ENCODE measurements at places on chromosomes 11 and 22. TPM values are rescaled to one million over a fixed set of nuclear protein-coding genes. Genes with fewer than 3 reads are reported as not detected.

DNA sequence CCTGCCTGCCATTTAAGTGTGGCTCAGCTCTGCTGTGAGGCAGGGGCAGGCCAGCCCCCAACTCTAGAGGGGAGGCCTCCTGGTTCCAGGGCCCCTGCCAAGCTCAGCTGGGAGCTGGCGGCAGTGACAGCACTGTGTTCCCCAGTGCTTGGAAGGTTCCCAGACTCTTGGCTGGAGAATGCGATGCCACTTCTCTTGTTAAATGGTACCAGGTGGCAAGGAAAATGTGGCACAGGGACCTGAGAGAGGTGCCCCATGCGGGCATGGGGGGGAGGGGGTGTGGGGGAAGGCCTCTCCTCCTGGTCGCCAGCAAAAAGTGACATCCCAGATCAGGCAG, 8.4 kb upstream of the TNFRSF13C start:
- no peaks in the 10 kb centered on the region for H3K27me3 ChIP-seq
- no peak overlapping the region for H3K4me3 ChIP-seq
- no peak overlapping the region for H3K27ac ChIP-seq
- DNase-seq: no peak

C22orf42 gene
- total RNA-seq: not detected

DNA sequence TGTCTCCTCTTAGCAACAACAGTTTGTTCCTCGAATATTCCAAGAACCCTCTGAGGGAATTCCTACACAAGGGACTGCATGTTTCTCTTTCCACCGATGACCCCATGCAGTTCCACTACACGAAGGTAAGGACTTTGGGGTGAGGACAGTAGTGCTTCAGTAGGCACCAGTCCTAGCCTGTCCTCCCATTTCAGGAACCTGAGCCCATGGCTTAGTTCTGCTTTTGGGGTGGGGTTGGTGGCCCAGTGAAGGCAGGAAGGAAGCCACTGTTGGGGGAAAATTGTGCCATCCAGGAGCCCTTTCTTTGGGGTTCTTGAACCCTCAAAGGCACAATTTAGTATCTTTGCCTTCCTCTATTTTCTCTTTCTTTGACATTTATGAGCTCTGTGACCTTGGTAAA, 38.2 kb downstream of the RNF141 start:
- no peaks in the 10 kb centered on the region for H3K36me3 ChIP-seq
- no peaks in the 10 kb centered on the region for H3K27me3 ChIP-seq
- no peak overlapping the region for H3K27ac ChIP-seq
- DNase-seq: no peak
- H3K4me1 ChIP-seq: no peaks in the 10 kb centered on the region
- H3K4me3 ChIP-seq: no peak overlapping the region

DNA sequence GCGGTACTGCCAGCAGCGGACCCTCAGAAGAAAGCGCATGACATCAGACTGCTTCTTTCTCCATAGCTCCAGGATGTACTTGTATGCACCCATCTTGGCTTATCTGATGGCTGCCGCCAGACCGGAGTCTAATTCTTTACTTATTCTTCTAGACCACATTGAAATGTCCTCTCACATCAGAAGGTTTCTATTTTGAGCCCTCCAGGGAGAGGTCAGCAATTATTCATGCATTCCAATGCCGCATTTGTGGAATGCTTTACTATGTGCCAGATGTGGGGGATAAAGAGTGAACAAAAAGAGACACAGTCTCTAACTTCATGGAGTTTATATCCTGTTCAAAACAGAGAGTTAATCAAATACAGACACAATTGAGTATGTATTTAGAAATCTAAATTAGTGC, 230.1 kb downstream of the MIAT start:
- H3K27ac ChIP-seq: no peak overlapping the region
- no peaks in the 10 kb centered on the region for H3K36me3 ChIP-seq
- H3K4me1 ChIP-seq: no peaks in the 10 kb centered on the region

DNA sequence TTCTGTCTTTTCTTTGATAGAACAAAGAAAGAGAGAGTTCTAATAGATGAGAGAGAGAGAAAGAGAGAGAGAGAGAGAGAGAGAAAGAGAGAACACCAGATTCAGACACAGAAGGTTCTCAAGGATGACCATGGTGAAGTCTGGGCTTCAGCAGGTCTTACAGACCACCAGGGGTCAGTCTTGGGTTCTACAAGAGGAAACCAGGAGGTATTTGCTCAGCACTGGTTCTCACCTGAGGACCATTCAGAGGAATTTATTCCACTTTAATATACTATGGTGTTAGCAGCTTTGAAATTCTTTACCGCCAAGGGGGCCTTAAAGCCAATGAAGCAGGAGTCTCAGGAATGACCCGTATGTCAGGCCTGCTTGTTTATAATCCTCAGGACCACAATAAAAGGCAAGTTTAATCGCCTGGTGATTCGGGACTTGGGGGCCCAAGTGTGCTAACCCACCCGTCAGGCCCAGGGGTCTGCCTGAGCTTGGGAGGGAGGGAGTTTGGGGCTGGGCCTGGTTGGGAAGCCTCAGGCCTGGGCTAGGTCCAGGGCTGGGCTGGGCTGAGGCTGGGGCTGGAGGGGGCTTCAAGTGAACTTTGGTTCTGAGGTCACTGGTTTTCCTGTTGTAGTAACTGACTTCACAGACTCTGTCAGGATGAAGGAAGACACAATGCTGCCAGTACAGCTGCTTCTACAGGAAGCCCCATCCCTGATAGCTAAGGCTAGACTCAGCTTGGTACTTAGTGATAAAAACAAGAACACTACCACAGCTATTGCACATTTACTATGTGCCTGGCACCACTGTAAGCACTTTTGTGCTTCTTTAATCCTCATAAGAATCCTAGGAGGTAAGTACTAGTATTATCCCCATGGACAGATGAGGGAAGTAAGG, 179.2 kb upstream of the ZBED5 start:
- peak overlapping the region; percentile 72 for H3K27ac ChIP-seq
- H3K4me1 ChIP-seq: peaks cover 4% of the 10 kb centered on the region
- no peaks in the 10 kb centered on the region for H3K36me3 ChIP-seq

BACE1-AS gene
- total RNA-seq: 5.0 TPM

DDI1 gene
- not detected for total RNA-seq

MMP27 gene
- not detected for total RNA-seq

- no peaks in the 10 kb centered on the region for H3K27me3 ChIP-seq
- no peaks in the 10 kb centered on the region for H3K36me3 ChIP-seq
- DNase-seq: no peak
- no peak overlapping the region for H3K4me3 ChIP-seq
These were observed 18.2 kb downstream of the SBF1 start for GRCh38 chr22:50456466-50457234.

DNA sequence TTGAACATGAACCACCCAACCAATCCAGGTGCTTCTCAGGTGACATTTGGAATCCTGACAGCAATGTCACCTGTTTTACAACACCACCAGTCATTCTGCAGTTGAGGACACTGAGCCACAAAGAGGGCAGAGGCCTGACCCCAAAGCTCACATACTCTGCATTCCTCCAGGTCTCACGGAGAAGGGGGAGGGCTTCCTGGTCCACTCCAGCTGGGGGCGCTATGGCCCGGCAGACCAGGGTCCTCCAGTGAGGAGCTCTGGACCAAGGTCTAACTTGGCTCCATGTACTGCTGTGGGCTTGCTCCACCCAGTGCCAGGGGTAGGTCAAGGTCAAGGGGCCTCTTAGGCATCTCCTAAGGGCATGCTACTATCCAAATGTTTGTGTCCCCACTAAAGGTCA, 1.5 kb upstream of the PNPLA3 start:
- no peaks in the 10 kb centered on the region for H3K4me1 ChIP-seq
- H3K27ac ChIP-seq: no peak overlapping the region
- H3K4me3 ChIP-seq: no peak overlapping the region
- H3K36me3 ChIP-seq: no peaks in the 10 kb centered on the region
- DNase-seq: no peak

DNA sequence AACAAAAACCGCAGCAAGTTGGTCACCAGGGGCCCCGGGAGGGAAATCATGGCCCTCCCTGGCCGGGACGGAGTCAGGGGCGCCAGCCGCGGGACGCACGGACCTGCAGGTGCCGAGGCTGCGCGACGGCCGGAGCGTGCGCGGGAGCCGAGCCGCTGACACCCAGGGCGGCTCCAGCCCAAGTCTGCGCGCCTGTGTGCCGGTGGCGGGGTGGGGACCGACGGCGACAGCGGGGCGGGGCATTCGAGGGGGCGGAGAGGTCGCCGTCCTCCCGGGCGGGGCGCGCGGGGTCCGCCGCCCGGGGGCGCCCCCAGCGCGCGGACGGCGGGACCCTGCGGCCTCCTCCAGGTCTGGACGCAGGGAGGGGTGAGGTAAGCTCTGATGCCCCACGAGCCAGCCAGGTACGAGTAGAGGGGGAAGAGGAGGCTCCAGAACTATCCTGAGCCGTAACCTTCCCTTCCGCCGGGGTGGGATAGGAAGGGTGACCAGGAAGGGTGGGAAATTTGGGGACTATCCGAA, at the start of gene ESAM:
ESAM (minus strand) TSS at position 186 of the 519 bp plus-strand sequence; CDS start at position 50, 136 bp downstream.
- DNase-seq: no peak
- H3K27me3 ChIP-seq: peaks cover 12% of the 10 kb centered on the region
- no peaks in the 10 kb centered on the region for H3K36me3 ChIP-seq
- peak within 1 kb of the TSS; percentile 54 for H3K4me3 ChIP-seq

ARHGAP42 gene
- 16.8 TPM for total RNA-seq

- no peak for DNase-seq
- H3K36me3 ChIP-seq: no peaks in the 10 kb centered on the region
- H3K27ac ChIP-seq: no peak overlapping the region
- no peaks in the 10 kb centered on the region for H3K27me3 ChIP-seq
These were observed 245.3 kb downstream of the CASP12 start for GRCh38 chr11:104652996-104653395.

- H3K27me3 ChIP-seq: no peaks in the 10 kb centered on the region
- peaks cover 3% of the 10 kb centered on the region for H3K4me1 ChIP-seq
- H3K4me3 ChIP-seq: no peak overlapping the region
- no peaks in the 10 kb centered on the region for H3K36me3 ChIP-seq
These were observed 22.8 kb downstream of the JAML start for GRCh38 chr11:118201966-118202365.

GRCh38 chr11:18329196-18329870, 7.0 kb downstream of the GTF2H1 start:
- DNase-seq: no peak
- no peak overlapping the region for H3K27ac ChIP-seq
- H3K4me1 ChIP-seq: peaks cover 3% of the 10 kb centered on the region
- H3K36me3 ChIP-seq: no peaks in the 10 kb centered on the region

- no peak overlapping the region for H3K4me3 ChIP-seq
- no peaks in the 10 kb centered on the region for H3K4me1 ChIP-seq
- no peak overlapping the region for H3K27ac ChIP-seq
- no peaks in the 10 kb centered on the region for H3K36me3 ChIP-seq
These were observed 70.8 kb downstream of the COMMD9 start for GRCh38 chr11:36218283-36218921.

GRCh38 chr11:72568861-72569260, 105.4 kb downstream of the PDE2A start:
- no peaks in the 10 kb centered on the region for H3K4me1 ChIP-seq
- H3K36me3 ChIP-seq: no peaks in the 10 kb centered on the region
- no peak overlapping the region for H3K27ac ChIP-seq

ARL2 gene
- 104 TPM for total RNA-seq

- no peaks in the 10 kb centered on the region for H3K4me1 ChIP-seq
- H3K27me3 ChIP-seq: no peaks in the 10 kb centered on the region
- H3K36me3 ChIP-seq: no peaks in the 10 kb centered on the region
- peak overlapping the region; percentile 69 for H3K4me3 ChIP-seq
- DNase-seq: no peak
- H3K27ac ChIP-seq: peak overlapping the region; percentile 91
These were observed 865 bp downstream of the RBM14 start for GRCh38 chr11:66617155-66617834.

GRCh38 chr11:118004543-118005223, 18.5 kb downstream of the IL10RA start:
- no peaks in the 10 kb centered on the region for H3K27me3 ChIP-seq
- DNase-seq: no peak
- H3K4me1 ChIP-seq: no peaks in the 10 kb centered on the region
- H3K4me3 ChIP-seq: no peak overlapping the region
- no peak overlapping the region for H3K27ac ChIP-seq

C22orf15 gene
- total RNA-seq: not detected

DNA sequence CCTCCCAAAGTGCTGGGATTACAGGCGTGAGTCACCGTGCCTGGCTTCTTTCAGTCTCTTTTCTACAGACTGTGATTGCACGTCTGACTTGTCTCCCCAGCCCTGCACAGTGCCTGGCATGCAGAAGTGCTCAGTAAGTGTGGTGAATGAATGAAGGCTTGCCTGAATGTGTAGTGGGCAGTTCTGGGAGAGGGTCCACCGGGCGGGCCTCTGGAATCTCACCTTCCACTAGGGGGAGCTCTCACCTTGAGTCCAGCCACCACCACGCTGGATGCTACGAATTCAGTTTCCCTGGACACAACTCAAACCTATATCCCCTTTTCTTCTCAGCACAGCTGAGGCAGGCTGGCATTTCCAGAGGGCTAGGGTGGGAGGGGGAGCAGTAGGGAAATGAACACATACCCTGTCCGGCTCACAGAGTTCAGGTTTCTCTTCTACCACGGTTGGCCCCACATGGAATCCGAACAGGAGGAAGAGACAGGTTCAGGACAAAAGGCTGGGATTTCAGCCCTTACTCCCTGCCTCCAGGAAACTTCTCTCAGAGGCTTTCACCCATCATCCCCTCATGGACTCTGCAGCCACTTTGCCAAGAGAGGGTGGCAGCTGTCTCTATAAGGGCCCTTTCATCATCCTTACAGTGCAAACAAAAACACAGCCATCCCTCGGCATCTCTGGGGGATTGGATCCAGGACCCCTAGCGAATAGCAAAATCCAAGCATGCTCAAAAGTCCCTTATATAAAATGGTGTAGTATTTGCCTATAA, 86.8 kb downstream of the NECTIN1 start:
- H3K27me3 ChIP-seq: no peaks in the 10 kb centered on the region
- no peak overlapping the region for H3K27ac ChIP-seq
- no peak overlapping the region for H3K4me3 ChIP-seq
- H3K4me1 ChIP-seq: no peaks in the 10 kb centered on the region

DNA sequence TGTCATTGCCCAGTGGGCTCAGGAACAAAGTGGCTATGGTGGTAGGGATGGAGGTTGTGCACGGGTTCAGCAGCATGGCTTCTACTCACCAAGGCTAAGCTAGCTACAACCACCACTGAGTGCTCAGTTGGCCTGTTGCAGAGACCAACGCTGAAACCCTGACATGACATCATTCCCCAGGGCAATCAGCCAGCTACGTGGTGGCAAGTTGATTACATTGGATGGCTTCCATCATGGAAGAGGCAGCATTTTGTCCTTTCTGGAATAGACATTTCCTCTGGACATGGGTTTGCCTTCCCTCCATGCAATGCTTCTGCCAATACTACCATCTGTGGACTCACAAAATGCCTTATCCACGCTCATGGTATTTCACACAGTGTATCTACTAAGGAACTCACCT, 634.3 kb downstream of the OPCML start:
- H3K27me3 ChIP-seq: no peaks in the 10 kb centered on the region
- DNase-seq: no peak
- no peak overlapping the region for H3K4me3 ChIP-seq
- H3K27ac ChIP-seq: no peak overlapping the region
- no peaks in the 10 kb centered on the region for H3K4me1 ChIP-seq

NECTIN1 gene
- 9.2 TPM for total RNA-seq

GRCh38 chr11:128576555-128576954, 10.8 kb downstream of the ETS1 start:
- no peak overlapping the region for H3K4me3 ChIP-seq
- DNase-seq: no peak
- H3K27ac ChIP-seq: peak overlapping the region; percentile 72
- peaks cover 7% of the 10 kb centered on the region for H3K4me1 ChIP-seq

- H3K4me1 ChIP-seq: no peaks in the 10 kb centered on the region
- H3K4me3 ChIP-seq: no peak overlapping the region
- no peaks in the 10 kb centered on the region for H3K36me3 ChIP-seq
- H3K27me3 ChIP-seq: no peaks in the 10 kb centered on the region
- no peak for DNase-seq
These were observed 43.6 kb upstream of the DDX6 start for GRCh38 chr11:118834427-118835028.

SYT8 gene
- not detected for total RNA-seq

- H3K36me3 ChIP-seq: no peaks in the 10 kb centered on the region
- DNase-seq: no peak
- no peak overlapping the region for H3K27ac ChIP-seq
These were observed 137.8 kb downstream of the CSNK2A3 start for GRCh38 chr11:11215058-11215815.

Measured in uterus (tissue), 4 donors.